ENCODE measurements at places on chromosomes 7 and 10.

DNA sequence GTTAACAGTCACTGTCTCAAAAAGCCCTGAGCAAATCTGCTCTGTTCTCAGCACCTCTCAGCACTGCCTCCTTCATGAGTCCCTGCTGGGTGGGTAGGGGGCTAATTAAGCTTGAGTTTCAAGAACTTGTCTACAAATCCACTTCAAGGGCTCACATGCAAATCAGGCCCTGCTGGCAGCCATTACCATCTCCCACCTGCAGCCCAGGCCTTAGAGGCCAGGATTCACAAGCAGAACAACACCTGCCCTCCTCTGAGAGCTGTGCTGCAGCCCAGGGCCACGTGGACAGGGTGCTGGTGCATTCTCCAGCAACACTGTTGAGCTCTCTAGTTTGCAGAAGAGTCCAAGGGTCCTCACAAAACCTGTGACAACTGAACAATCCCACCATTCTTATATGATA, 119.2 kb downstream of the DPP6 start:
- DNase-seq: peak; percentile 61

GRCh38 chr7:31783221-31783620, 96.2 kb downstream of the PPP1R17 start:
- no peak for DNase-seq

GRCh38 chr7:152403726-152404125, 32.1 kb downstream of the KMT2C start:
- no peak for DNase-seq

DNA sequence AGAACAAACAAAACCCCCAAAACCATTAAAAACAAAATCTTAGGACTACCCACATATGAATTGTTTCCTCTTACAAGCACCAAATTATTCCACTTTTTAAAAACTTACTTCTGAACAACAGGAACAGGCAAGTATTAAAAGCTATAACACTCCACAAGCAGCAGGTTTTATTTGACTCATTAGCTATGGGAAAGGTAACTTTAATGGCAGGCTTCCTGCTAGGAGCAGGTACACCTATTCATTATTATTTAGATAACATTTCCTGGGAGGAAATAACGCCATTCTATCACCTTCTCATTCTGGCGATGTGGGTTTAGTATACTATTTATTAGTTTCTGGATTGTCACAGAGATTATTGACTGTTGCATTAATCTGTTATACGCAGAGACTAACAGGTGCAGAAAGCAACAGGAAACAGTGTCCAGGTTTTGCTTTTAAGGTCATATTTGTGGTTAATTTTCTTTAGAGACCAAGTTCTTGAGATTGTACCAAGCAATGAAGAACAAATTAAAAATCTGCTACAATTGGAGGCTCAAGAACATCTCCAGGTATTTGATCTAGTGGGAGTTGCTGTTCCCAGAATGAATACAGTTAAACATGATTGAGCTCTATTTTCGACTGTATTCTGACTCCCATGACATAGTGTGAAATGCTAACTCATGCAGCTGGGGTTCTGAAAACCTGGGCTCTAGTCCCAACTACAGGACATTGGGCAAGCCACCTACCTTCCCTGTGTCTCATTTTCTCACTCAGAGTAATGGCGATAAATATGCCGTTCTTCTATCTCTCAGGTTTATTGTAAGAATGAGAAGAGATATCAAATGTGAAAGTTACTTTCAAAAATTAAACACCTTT, 2.0 kb downstream of the CPA2 start:
- peak; percentile 49 for DNase-seq

- DNase-seq: no peak
Observed at GRCh38 chr10:102322914-102323313, 72.6 kb upstream of the NFKB2 start.

- DNase-seq: no peak
Observed at GRCh38 chr10:110360857-110361474, 56.2 kb upstream of the SMNDC1 start.

DNA sequence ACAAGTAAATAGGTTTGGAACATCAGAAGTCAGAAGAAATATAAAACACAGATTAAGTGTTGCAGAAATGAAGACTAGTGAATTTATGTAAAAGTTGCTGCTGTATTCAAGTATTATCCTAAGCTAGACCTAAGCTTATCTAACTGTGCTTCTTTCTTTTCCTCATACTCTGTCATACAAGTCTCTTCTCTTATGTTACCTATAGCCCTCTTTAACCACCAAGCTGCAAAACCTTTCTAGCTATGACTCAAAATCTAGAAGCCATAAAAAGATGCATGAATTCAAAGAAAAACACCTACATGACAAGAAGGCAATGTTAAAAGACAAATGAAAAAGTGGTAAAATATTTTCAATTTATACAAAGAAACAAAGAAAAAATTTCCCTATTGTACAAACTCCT, 23.0 kb downstream of the DENND11 start:
- no peak for DNase-seq

- peak; percentile 32 for DNase-seq
Observed at GRCh38 chr7:94578614-94579013, 69.0 kb downstream of the CASD1 start.

GRCh38 chr10:59376846-59377245, 14.5 kb upstream of the FAM13C start:
- no peak for DNase-seq

DNA sequence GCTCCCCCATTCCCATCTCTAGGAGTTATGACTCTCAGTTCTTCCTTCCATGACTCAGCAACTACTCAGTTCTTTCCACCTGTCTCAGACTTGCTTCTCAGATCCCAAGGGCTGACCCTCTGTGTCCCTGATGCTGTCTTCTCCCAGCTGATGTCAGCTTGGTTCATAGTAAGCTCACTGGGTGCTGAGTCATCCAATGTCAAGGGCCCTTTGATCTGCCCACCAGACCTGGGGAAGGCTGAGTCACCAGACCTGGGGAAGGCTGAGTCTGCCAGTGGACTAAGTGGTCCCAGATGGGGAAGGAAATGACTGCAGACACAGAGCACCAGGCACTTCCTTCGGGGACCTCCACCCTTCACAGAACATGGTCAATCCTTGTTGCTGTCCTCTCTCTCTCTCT, 76.1 kb upstream of the ZEB1 start:
- DNase-seq: peak; percentile 3

- no peak for DNase-seq
Observed at GRCh38 chr10:60662917-60663614, 115.2 kb upstream of the CDK1 start.

GRCh38 chr7:92836489-92836999, at the start of gene CDK6:
Gene CDK6, minus strand, starts transcription at chr7:92836573. Its CDS starts 3,250 bp downstream, at chr7:92833323.
- peak; percentile 86 for DNase-seq

DNA sequence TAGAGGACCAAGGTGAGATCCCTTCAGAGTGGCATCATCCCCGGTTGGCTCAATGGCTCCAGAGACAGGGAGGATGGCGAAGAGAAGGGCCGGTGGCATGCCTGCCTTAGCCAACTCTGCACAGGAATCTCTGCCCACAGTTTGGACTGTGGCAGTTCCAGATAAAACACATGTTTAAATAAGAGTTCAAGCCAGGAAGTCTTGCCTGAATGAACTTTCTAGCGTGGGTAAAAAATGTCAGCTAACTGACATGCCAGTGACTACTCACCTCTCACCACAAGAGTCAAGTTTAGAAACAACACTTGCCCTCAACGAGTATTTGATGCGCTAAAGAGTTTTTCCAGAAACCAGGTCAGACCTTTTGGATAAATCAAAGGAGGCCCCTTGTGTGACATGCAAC, 3.0 kb downstream of the NOD1 start:
- DNase-seq: no peak

- DNase-seq: no peak
Observed at GRCh38 chr7:50352282-50352681, 47.8 kb downstream of the IKZF1 start.

DNA sequence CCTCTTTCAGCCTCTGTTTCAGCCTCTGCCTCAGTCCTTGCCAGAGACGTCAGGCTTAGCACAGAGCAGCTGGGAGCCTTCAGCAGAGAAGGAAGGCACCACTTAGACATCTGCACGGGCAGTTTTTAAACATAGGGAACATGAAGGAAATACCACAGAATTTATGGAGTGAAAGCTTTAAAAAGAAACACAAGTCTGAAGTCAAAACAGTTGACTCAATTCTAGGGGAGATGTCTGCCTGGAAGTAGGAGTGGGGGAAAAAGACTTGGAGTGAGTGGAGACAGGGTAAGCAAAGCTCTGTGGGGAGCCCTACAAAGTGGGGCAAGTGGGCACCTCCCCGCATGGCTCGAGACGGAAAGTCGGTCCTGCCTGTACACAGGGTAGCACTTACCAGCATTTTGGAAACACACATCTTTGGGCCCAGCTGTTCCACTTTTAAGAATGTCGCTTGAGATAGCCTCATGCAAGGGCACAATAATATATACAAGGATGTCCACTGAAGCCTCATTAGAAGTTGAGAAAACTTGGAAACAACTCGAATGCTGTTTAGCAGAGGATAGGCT, 5.0 kb upstream of the TBXAS1 start:
- DNase-seq: no peak

GRCh38 chr10:72539137-72539536, 86.7 kb downstream of the MICU1 start:
- no peak for DNase-seq

- peak; percentile 10 for DNase-seq
Observed at GRCh38 chr10:30059209-30060107, at the start of gene JCAD. Gene JCAD, minus strand, starts transcription at chr10:30059586. Its CDS starts 11,774 bp downstream, at chr10:30047812.

DNA sequence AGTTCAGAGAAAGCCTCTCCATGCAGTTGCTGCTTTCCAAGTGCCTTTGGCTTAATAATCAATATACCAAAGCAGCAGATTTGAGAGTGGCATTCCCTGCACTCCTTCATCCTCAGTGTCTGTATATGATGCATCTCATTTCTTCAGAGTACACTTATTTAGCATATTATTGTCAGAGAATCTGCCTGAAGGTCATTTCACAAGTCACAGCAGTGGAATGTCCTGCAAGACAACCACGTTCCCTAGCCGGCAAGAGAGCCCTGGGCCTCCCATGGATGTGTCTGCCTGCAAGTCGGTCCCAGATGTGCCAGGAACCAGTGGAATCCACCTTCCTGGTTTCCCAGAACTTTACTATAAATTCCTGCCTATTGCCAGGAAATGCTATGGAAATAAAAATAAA, 289.4 kb upstream of the IGFBP3 start:
- DNase-seq: no peak

GRCh38 chr7:105677817-105678573, 96.7 kb upstream of the EFCAB10 start:
- peak; percentile 23 for DNase-seq

DNA sequence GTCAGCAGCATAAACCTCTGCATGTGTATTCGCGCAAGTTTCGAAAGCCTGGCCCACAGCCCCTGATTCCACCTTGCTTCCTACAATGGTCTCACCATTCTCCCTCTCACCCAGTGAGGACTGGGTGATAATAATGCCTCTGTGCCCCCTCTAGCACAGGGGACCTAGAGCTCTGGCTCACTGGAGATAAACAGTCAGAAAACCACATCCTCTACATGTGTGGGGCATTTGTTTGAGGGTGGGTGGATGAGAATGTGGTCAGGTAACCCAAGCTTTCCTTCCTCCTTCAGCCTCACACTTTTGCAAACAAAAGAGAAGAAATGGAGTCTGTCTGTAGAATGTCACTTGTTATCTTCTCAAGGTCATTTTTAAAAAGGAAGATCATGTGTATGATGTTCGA, 373.5 kb downstream of the KCNMA1 start:
- no peak for DNase-seq

DNA sequence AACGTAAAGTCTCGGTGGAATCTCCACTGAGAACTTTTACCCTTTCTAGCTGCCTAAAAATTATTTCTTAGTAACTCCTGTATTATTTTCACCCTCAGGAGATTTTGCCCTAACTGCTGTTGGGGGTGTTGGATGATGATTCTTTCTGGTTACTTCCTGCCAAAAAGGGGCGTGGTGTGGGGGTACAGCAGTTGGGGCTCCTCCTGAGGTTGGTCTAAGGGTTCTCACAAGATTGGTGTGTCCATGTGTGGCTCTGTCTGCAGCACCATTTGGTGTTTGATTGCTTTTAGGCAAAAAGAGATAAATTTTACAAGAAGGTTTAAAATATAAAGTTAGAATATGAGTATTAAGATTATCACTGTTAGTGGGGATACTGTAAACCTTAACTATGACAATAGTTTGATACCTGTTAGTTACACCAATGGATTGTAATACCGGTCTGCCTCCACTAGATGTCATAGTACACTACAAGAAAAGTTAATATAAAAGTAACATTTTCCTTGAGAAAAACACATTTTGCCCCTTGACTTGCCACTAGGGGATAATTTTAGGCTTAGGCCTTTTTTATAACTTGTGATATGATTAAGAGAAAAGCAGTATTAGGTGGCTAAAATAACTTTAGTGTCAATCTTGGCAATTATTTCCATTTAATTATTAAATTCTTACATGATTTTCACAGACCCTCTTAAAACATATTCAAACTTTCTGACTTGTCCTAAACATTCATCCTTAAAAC, 928.7 kb downstream of the IPMK start:
- DNase-seq: peak; percentile 20

GRCh38 chr10:17671307-17671706, 27.4 kb downstream of the STAM start:
- no peak for DNase-seq

- no peak for DNase-seq
Observed at GRCh38 chr10:19483421-19483820, 332.8 kb upstream of the PLXDC2 start.

DNA sequence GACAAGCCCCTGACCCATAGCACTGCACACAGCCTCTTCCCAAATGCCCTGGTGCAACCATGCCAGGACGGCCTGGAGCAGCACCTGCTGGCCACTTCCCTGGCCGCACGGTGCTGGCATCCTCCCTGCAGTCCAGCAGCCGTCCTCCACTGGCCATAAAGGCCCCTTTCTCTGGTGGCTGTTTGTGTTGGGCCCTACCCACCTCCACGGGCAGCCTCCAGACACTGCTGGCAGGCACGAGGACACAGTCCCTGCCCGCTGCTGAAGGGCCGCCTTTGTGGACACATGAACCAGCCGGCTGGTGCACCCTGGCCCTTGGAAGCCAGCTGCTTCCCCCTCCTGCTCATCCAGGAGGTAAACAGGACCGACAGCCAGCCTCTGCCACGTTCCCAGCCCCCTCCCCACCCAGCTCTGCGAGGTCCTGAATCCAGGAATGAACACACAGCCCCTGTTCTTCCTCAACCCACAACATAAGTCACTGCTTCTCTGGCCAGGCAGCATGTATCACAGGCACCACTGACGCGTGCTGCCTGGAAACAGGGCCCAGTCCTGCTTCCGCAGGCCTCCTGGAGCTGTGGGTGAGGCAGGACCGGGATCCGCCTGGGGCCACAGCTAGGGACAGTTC, 43.8 kb downstream of the SPOCK2 start:
- no peak for DNase-seq

- DNase-seq: no peak
Observed at GRCh38 chr7:100546129-100546925, 7.3 kb downstream of the AGFG2 start.

DNA sequence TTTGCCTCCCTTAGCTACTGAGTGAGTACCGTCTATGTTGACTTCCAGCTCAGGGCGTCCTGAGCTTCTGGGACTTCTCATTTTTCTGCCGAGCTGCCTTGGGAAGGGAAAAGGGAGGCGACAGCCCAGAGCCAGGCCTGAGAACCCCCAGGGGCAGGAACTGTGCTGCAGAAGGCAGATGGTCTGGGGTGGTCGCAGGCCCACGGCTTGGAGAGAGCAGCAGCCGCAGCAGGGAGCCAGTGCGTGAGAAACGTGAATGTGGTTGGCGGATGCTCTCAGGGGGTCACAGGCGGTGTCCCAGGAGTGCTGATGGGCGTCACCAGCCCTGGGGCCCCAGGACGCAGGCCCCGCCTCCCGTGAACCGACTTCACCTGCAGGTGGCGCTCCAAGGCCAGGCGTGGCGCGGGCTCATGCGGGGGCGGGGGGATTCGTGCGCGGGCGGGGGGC, 9.2 kb upstream of the PWWP2B start:
- peak; percentile 49 for DNase-seq

All from RPMI8226 (cell line).